Stimulated activated CD4-positive, alpha-beta T cell treated with anti-CD3 and anti-CD28 coated beads, TNF-alpha, amount 100 ng/mL, for 1 hour (primary cell): ENCODE measurements at places on chromosomes 2 and 18.

DNA sequence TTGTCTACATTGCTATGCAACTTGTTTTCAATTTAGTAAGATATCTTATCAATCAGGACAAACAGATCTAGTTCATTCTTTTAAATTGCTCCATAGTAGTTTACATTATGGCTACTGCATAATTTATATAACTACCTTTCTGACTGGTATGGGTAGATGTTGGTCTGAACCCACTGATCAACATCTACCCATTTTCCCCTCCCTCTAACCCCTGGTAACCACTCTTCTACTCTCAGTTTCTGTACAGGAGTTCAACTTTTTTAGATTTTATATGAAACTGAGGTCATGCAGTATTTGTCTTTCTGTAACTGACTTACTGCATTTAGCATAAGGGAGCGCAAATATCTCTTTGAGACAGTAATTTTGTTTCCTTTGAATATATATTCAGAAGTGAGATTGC, 73.2 kb downstream of the ITSN2 start:
- no peak for DNase-seq

DNA sequence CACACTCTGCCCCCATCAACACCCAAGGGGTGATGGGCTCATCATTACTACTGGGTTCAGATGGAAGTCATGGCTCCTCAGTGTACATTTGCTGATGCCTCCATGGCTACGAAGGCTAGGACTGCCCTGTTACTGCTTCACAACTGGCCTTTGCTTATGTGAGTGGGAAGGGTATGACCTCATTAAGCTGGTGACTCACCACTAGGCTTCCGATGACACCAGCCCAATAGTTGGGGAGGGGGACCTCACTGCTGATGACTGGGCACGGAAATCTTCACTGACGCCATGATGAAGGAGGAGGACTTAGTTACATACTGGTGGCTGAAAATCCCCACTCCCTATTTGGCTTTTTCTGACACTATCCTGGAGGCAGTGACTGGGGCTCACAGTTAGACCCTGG, 263.2 kb downstream of the CMPK2 start:
- no peak for DNase-seq

- no peak for DNase-seq
These were observed 123.2 kb downstream of the TMEM17 start for GRCh38 chr2:62382757-62383156.

- DNase-seq: no peak
These were observed 66.0 kb upstream of the KCTD1 start for GRCh38 chr18:26614374-26614773.

- DNase-seq: no peak
These were observed 104.3 kb downstream of the KYNU start for GRCh38 chr2:142981756-142982155.

DNA sequence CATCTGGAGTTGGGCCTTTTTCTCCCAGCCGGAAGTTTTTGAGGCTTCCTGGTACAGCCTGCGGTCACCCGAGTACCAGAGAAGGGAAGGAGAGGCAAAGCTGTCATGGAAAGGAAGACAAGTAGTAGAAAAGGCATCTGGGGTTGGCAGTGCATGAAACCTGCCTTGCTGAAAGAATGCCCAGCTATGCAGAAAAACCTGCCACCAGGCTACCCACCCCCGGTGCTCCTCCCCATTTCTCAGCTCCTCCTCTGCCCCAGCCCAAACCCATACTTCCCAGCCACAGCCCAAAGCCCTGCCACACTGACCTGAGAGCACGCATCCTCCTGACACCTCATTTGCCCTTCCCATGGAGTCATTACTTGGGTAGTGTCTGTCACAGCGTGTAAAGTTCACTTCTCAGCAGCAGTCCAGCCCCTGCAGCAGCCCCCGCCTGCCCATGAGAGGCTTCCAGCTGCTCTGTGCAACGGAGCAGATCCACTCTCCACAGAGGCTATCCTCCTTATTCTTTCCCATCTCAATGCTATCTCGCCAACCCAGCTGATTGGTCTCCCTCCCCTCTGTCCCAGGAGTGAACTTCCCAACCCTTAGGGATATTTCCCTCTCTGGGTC, 40.4 kb upstream of the MAL start:
- DNase-seq: no peak

GRCh38 chr2:43540021-43540779, 55.6 kb downstream of the THADA start:
- no peak for DNase-seq

- DNase-seq: no peak
These were observed 368.4 kb downstream of the MTX2 start for GRCh38 chr2:176637486-176638166.

DNA sequence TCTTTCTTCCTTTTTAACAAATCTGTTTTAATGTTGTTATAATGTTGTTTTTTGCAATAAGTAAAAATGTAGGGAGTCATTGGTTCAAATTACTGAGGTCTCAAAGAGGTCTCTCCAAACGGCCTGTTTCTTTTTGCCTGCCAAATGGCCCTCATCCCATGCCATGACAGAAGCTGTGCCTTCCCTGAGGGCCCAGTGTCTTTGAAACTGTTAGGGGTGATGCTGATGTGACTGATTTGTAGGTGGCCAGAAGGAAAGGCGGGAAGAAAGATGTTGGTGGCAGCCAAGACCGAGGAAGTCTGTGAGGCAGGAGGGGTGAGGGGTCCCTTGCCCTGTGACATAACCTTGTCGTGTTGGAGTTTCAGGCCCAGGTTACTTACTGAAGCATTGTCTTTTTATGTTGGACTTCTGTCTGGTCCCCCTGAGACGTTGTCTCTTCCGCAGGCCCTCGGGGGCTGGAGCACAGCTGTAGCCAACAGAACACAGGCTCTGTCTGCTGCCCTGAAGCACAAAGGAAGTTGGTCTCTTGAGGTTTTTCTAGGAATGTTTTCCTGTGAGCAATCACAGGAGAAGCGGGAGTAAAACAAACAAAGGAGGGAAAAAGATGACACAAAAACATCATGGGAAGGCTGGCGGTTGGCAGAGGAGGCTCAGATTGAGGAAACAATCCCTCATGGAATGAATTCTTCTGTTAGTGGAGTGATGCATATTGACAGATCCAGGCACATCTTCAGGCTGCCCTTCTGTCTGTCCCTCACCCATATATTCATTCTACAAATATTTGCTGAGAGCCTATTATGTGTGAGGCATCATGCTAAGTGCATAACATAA, 4.9 kb upstream of the ST3GAL5 start:
- DNase-seq: no peak

DNA sequence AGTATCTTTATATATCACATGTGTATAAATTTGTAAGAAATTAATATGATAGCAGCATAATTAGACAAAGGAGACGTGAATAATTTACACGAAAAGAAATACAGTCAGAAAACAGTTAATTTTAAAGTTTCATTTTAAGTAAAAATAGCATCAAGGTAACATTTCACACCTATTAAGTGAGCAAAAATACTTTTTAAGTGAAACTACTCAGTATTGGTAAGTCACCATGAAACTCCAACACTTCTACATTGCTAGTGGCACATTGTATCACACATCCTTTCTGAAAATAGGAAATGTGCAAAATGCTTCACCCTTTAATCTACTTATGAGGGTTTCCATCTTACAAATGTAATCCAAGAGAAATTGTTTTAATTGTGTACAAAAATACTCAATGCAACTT, 287.9 kb upstream of the EPAS1 start:
- DNase-seq: no peak

GRCh38 chr2:56801770-56802169, 618.0 kb downstream of the CCDC85A start:
- no peak for DNase-seq

DNA sequence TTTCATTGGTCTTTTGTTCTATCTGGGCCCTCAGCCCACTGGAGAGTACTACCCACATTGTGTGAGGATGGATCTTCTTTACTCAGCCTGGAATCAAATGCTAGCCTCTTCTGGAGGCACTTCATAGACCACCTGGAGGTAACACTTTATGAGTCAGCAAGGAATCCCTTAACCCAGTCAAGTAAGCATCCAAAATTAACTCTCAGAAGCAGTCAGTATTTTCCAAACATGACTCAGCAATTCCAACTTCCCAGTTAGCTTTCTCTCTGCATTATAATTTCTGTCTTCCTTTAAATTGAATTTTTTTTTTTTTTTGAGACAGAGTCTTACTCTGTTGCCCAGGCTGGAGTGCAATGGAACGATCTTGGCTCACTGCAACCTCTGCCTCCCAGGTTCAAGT, 142.7 kb downstream of the ACKR3 start:
- no peak for DNase-seq

DNA sequence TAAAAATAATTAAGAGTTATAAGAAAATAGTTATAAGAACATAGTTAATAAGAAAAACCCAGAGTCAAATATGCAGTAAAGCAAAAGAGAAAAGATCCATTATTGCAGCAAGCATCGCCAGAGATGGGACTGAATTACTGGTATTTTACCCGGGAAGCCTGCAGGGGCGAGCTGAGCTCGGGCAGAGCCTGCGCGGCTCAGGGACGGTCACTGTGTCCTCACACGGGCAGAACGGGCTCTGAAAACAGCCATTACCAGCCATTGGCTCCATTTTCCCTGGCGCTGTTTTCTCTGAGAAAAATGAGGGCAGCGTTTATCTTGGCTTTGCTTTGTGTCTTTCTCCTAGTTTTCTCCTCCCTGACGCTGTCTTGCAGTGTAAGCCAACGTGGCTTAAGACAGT, 95.3 kb upstream of the ALKAL2 start:
- no peak for DNase-seq

DNA sequence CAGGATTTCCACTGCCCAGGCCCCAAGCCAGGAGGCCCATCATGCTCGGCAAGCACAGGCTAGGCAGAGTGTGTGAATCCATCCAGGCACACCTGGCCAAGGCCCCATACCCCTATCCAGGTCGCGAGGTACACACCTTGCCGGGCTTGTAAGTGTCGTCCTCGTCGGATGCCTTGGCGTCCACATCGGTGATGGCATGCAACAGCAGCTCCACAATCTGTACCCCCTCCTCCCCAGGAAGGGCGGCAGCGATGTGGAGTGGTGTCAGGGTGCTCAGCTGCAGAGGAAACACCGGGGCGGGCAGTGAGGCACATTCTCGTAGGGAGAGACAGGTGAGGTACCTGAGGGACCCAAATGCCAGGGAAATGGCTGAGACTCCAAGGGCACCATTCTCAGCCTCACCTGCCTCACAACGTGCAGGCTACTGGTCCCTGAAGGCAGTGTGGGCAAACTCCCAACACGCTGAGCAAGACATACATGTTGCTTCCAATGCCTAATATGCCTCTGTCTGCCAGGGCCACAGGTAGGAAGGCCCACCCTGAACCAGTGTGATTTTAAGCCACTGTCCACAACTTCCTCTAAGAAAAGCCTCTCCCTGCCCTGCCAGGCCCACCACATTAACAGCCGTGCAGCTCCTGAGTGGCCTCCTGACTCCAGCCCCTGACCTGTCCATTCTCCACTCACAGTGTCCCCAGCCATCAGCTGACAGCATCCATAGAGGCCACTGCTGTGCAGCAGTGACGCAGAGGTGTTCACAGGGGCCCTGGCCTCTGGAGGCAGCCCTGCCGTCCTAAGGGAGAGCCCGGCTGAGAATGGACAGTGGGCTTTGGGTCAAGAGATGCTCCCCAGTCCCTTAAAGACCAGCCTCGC, 44.9 kb downstream of the ANKMY1 start:
- DNase-seq: no peak

- no peak for DNase-seq
These were observed 262.7 kb upstream of the THSD7B start for GRCh38 chr2:136502660-136503059.

DNA sequence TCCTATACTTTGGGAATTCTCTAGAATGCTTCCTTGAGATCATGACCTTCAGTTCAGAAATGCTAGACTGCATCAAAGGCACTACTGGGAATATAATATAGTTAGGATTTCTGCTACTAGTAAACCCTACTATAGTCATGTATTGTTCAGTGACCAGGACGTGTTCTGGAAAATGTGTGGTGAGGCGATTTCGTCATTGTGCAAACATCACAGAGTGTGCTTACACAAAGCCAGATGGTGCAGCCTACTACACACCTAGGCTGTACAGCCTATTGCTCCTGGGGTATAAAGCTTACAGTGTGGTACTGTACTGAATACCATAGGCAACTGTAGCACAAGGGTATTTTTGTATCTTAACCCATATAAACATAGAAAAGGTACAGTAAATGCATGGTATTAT, 13.0 kb downstream of the CXCR4 start:
- DNase-seq: no peak

DNA sequence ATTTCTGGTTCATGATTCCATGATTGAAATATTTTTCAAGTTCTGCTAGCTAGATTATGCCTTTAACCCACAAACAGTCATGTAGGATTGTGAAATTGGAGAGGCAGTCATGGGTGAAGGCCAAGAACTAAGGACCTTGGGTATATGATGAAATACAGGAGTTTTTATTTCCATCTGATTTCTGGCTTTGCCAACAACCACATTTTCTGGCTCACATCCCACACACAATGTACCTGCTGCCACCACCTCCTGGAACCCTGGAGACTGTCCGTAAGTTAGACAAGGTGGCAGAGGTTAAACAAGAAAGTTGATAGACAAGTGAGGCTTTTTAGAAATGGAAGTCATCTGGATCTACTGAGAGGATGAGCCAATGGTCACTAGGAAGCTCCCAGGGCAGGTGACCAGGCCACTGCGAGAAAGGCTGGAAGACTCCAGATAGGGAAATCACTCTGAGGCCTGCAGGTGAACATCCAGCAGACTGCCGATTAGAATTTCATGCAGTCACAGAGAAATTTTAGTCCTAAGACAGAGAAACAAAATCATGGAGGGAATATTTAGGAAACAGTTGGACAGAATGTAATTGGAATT, 402.0 kb downstream of the ALK start:
- DNase-seq: no peak

GRCh38 chr2:227774011-227774624, 28.4 kb downstream of the SCYGR8 start:
- DNase-seq: no peak

GRCh38 chr2:236666646-236667204, 97.1 kb downstream of the ACKR3 start:
- DNase-seq: no peak

GRCh38 chr18:33594799-33595198, 16.8 kb downstream of the ASXL3 start:
- no peak for DNase-seq

GRCh38 chr2:162828545-162828944, 10.0 kb downstream of the KCNH7 start:
- no peak for DNase-seq

DNA sequence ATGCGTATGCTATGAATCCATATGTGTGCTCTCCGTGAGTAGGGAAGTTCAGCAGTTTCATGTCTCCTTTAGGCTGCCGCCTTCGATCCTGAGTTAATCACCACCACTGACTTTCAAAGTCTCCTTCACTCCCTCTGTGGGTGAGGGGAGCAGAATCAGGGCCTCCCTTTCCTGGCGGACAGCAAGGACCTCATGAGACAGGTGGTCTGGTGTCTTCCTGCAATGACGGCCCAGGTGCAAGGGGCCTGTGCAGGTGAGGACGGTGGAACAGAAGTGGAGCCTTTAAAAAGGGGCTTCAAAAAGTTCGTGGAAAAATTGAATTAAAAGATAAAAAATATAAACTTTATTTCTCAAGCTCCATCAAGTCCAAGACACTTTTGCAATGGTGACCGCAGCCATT, 222.6 kb downstream of the TWIST2 start:
- no peak for DNase-seq

- no peak for DNase-seq
These were observed 44.3 kb upstream of the TNFRSF11A start for GRCh38 chr18:62280786-62281185.
